ENCODE measurements at places on chromosomes 16 and 17.
A peak's percentile ranks its signal among the peaks of the same experiment; 100 is the strongest.

DNA sequence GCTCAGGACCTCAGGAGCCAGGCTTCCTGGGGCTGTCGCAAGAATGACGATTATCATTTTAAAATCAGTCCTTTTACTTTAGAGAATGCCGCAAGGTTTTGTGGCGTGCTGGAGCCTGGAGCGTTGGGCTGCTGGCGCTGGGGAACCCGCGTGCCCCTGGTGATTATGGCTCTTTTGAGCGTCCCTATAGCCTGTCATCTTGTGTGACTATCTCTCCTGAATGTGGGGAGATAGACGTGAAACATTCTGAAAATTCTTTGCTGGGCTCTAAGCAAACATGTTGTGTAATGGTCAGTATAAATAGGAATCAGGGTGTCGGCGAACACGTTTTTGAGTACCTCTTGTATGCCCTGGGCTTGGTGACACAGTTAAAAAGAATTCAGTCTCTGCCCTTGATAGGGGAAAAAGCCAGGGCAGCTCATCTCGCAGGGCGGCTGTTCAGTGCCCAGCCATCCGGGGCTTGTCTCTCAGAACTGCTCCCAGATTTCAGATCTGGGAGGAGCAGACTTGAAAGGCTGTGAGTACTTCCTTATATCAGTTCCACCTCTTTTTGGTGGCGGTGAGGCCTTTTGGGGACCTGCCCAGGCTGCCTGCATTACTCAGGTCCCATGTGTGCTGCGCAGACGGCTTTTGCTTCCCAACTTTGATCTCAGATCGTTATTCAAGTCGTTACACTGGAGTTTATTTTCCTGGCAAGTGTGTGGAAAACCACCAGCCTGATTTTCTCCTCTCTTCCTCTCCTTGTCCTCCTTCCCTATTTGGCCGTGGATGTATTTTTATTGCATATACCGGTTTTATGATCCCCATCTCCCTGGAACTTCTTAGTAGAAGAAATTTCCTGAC is 973 bp downstream of the SLC7A6 start:
- DNase-seq, result peak; percentile 50

GRCh38 chr16:56980201-56980535 is 9.2 kb upstream of the NLRC5 start:
- DNase-seq, result no peak

- no peak for DNase-seq
Measured at GRCh38 chr17:3985846-3986245, 21.6 kb upstream of the ATP2A3 start.

GRCh38 chr16:1773703-1774447 is 941 bp upstream of the MRPS34 start:
- DNase-seq, result no peak

DNA sequence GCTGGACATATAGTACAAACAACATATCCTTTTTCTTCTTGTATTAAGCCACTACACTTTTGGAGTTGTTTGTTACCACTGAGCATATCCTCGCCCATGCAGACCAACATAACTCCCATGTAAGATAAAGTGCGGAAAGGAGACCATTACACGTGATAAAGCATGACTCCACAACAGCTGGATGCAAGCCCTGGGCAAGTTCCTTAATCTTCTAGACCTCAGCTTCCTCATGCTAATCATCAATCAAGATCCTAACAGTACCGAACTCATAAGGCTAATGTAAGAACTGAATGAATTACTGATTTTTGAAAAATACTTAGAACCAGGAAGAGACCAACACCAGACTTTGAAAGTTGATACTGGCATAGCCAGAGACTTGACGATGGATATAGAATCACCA is 47.0 kb upstream of the GSG1L start:
- no peak for DNase-seq

GRCh38 chr17:64358261-64358788 is 32.3 kb downstream of the PECAM1 start:
- DNase-seq, result peak; percentile 45

DNA sequence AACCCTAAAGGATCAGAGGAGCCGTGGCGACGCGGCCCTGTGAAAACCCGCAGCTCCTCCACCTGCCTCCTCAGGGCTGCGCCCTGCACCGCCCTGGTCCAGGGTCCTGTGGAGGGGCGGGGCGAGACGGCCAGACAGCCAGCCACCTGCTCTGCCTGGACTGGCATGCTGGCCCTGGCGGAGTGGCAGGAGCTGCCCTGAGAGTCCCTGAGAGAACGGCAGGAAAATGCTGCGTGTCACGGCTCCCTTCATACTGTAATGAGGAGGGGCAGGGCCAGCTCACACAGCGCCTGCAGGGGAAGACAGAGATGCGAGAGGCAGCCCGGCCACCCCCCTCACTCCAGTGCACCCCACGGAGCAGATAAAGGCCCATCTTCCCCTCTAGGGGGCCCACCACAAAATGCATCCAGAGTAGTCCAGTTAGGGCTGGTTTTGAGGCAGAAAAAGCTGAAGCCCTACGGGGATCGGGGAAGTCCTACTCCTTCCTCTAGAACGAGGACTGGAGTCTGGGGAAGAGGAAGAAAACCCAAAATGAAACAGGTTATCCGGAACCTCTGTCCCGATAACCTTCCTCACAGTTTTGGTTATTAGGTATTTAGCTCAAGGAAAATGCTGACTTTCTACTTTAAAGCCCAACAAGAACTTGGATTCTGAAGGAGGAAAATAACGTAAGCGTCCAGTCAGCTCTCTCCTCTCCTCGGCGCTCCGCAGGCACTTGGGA is 97.6 kb upstream of the DNAH17 start:
- DNase-seq, result no peak

GRCh38 chr17:60231691-60232090 is 81.9 kb downstream of the CA4 start:
- no peak for DNase-seq

- DNase-seq, result peak; percentile 30
Measured at GRCh38 chr17:16623282-16623681, 30.4 kb downstream of the ZNF624 start.

- DNase-seq, result peak; percentile 23
Measured at GRCh38 chr17:67015001-67015400, 29.4 kb upstream of the CACNG1 start.

DNA sequence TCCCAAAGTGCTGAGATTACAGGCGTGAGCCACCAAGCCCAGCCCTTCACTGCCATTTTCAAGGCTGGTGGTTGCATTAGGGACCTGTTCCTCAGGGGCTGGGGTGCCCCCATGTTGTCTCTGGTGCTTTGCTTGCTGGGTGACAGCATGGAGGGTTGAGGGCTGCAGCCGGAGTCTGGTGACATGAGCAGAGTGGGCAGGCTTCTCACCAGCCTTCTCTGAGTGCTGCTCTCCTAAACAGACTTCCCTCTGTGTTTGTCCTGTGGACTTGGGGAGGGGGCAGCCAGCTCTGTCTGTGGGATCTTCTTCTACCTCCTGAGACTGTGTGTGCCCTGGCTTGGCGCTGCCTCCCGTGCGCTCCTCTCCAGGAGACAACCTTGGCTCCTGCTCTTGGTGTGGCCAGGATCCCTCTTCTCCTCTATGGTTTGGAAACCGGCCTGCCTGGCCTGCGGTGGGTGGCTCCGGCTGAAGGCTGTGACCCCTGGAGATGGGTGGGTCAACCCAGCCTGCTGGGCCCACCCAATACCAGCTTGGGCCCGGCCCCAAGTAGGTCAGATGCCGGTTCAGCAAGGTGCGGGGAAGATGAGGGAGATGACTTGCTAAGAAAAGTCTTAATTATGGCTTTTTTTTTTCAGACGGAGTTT is 72.1 kb downstream of the PDPK1 start:
- no peak for DNase-seq

- DNase-seq, result no peak
Measured at GRCh38 chr17:6831661-6832263, at the start of gene TEKT1. Gene TEKT1 (minus strand): TSS chr17:6831729. CDS start chr17:6830376, 1,353 bp downstream.

GRCh38 chr16:79598348-79599181 is 2.0 kb downstream of the MAF start:
- peak; percentile 83 for DNase-seq

DNA sequence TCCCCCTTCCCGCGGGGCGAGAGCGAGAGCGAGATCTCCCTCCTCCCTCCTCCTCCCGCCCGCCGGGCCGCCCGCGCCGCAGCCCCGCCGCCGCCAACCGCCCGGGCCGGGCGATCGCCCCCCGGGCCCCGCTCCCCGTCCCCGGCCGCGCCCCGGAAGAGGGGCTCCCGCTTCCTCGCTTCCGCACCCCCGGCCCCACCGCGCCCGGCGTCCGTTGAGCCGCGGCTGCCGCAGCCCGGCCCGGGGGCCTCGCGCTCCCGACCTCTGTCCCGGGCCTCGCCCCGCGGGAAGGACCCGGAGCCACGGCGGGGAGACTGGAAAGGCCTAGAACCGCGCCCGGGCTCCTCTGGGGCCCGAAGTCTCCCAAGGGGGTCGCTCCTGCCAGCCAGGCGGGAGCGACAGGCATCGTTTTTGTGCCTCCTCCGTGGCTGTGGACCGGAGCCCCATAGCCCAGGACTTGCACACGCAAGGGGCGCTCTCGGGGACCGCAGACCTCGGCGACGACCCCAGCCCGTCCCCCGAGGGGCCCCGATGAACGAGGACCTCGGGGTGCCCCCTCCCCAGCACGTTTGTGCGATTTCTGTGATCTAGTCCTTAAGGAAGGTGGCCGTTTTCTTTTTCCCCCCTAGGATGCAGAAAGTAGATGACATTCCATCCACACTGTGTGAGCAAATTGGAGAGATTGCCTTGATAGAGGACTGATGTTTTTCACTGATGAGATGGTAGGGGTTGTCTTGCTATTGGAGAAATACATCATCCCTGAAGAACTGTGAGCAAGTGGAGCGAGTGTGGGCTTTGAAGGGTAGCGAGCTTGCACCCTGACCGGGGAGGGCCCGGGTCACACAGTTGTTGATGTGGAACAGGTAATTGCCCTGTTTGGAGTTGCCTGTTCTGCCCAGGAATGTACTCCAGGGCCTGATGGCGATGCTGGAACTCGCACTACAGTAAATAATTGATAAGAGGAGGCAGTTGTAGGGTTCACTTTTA is 611 bp downstream of the BANP start:
- DNase-seq, result no peak

- no peak for DNase-seq
Measured at GRCh38 chr17:44502598-44503146, 534 bp downstream of the GPATCH8 start.

DNA sequence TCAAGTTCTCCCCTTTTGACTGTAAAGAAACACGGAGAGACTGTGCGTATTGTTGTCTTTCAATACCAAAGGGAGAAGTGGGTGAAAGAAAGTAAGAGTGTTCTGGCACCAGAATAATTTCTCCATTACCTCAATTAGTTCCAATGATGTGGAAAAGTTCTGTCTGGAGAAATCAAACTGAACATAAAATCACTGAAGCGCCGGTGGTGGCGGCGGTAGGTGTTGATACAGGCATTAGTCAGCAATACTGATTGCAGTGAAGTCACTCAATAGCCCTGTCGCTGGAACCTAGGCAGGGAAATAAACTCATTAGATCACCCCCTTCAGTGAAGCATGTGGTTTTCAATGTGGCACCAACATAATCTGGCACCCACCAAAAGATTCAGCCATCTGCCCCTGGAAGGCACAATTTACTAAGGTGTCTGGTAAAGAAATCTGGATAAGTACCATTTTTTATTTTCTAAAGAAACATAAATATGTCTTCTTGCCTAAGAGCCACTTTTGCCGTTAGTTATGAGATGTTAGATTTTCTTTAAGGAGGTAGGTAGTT is 274.2 kb upstream of the SOX9 start:
- no peak for DNase-seq

DNA sequence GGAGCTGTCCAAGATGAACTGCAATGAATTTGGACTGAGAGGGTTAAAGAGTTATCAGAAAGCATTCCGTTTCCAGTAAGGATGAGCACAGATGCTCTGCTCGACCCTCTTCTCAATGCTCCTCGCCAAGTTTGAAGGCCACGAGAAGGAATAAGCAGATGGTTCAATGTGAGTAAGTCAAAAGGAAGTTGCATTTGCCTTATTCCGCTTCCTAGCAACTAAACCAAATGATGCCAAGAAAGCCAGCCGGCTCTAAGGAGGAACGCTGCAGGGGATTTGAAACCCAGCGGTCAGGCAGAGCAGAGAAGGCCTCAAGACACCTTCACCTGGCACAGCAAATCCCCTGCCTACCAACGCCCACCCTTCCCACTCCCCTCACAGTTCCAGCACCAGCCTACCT is 52.1 kb upstream of the CNEP1R1 start:
- no peak for DNase-seq

DNA sequence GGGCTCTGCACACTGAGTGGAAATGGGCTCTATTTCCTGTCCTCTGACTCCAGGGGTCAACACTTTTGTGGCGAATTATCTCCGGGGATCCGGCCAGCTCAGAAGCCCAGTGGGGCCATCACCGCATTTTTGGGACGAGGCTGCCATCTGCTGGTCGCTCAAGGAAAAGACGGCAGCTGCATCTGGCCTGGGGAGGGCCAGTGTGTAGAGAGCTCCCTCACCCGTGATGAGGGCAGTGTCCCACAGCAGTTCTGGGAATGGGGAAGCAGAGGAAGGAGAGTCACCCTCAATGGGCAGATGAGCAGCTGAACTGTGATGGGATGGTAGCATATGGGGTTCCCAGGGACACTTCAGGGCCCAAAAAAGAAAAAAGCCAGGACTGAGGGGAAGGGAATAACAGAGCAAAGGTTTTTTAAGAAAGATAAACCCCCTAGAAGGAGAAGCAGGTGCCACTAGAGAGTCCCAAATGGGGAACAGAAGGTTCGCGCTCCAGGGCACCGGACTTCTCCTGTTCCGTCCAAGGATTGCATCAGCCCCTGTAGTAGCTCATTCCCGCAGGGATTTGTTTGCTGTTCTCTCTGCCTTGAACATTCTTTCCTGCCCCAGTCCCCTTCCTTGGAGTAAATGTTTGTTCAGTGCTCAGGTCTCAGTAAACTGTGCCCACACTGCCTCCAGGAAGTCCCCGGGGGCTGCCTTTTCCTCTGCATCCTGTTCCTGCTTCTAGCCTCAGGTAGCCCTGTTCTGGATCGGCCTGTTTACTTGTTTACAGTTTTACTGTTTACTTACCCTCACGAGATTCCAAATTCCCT is 9.3 kb upstream of the ABCC12 start:
- peak; percentile 75 for DNase-seq

DNA sequence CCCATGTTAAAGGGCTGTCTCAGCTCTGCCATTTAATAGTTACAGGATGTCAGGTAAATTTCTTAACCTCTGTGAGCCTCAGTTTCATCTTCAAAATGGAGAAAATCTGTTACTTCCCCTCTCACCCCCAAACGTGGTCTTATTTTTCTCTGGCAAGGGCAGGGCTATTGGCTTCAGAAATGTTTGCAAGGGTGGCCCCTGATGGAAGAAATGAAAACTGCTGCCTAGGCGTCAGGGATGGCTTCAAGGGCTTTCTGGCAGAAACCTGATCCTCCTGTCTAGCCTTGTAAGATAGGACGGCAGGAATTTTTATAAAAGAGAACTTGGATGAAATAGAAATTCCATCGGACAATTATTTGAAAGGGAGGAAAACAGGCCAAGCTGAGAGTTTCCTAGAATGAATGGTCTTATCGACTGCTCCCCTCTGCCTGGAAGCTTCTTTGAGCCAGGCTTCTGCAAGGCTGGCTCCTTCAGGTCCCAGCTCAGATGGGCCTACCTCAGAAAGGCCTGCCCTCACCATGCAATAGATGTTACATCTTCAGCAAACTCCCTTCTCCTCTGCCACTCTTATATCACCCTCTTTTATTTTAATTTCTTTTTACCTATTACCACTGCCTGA is 43.0 kb upstream of the TANGO6 start:
- DNase-seq, result peak; percentile 63
